ENCODE measurements at places on chromosomes 7 and 10.

- DNase-seq: no peak
These were observed 271.1 kb downstream of the ADARB2 start for GRCh38 chr10:1465993-1466764.

DNA sequence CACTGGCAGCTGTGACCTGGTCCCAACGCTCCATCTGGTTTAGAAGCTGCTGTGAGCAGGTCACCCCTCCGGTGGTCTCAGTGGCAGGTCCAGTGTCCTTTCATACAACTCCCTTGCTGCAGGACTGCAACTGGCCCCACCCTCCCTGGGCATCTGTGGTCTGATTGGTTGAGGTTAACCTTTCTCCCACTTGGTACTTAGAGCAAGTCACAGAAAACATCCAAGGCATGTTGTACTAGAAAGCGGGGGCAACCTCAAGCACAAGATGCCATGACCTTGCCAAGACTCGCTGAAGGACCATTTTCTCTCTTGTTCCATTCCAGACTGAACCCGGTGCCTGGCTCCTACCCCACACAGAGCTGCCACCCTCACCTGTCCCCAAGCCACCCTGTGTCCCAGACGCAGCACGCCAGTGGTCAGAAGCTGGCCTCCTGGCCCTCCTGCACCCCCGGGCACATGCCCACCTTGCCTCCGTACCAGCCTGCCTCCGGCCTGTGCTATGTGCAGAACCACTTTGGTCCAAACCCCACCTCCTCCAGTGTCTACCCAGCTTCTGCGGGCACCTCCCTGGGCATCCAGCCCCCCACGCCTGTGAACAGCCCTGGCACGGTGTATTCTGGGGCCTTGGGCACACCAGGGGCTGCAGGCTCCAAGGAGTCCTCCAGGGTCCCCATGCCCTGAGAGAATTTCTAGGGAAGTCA is 9.0 kb downstream of the RHBDD2 start:
- DNase-seq: no peak

- no peak for DNase-seq
These were observed 87.1 kb downstream of the KAT6B start for GRCh38 chr10:74913377-74913979.

DNA sequence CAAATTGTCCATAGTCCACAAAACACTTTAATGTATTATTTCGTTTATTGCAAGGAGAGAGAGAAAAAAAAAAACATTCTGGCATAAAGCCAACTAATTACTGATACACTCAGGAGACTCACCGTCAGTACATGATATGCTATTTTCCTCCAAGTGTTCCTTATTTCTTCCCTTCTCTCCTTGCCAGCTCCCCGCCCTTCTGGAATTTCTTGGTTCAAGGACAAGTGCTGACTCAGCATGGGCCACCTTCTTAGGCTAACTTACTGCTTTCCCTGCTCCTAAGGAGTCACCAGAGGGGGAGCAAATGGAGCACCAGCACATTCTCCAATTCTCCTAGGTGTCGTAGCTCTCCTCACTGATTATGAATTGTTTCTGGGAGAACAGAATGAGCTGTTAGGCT is 133.8 kb upstream of the HDAC9 start:
- peak; percentile 39 for DNase-seq

DNA sequence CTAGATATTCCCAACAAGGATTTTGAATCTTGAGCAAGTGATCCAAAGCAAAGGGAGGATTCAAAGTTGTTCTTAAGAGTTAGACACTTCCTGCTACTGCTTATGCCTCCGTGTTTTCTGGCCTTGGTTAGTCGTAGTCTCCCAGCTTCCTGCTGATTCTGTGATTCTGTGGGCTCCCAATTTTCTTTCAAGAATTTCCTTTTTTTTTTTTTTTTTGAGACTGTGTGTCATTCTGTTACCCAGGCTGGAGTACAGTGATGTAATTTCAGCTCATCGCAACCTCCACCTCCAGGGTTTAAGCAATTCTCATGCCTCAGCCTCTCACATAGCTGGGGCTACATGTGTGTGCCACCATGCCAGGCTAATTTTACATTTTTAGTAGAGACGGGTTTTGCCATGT is 4.4 kb upstream of the ITGB8 start:
- no peak for DNase-seq

DNA sequence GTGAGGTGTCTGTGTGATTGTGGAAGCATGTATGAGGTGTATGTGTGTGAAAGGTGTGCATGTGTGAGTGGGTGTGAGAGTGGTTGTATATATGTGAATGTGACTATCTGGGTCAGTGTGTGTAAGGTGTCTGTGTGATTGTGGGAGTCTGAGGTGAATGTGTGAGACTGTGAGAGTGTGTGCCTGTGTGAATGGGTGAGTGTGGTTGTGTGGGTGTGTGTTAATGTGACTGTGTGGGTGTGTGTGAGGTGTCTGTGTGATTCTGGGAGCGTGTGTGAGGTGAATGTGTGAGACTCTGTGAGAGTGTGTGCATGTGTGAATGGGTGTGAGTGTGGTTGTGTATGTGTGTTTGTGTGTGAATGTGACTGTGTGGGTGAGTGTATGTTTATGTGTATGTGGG is 385.1 kb downstream of the TCERG1L start:
- no peak for DNase-seq

DNA sequence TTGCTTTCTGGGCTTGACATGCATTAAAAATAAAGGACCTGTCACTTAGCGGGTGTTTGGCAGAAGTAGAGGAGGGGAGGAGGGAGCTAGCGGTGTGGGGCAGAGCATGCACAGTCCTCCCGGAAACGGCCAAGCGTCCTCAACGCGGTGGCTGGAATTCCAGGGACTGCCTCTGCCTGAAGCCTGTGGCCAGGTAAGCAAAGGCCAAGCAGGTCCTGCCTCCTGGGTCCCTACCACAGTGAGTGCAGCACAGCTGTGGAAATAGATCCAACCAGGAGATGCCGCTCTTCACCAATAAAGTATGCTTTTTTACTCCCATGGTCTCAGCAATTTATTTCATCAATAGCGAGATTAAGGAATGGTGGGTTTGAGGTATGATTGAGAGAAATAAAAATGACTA is 323.4 kb downstream of the WDR37 start:
- DNase-seq: no peak

- no peak for DNase-seq
These were observed 423 bp downstream of the LSM5 start for GRCh38 chr7:32489788-32490126.

GRCh38 chr7:140928491-140929309 is 4.0 kb upstream of the BRAF start:
- no peak for DNase-seq

GRCh38 chr10:11444531-11445228 is 166.8 kb downstream of the USP6NL start:
- no peak for DNase-seq

DNA sequence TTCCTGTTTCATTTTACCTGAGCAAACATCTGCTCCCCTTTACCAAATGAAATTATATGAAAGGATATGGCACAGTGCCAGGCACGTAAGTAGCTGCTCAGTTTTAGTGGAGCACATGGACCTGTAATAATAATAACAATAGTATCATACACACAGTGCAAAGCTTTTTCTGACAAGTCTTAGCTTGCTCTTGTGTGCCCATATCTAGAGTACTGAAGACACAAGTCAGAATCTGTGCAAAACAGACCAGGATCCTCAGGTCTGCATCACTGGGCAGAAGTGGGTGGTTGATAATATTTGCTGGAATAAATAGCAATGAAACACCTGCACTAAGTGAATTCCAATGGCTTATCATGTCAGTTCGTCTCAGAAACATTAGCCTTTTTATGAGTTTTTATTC is 85.5 kb upstream of the DKK1 start:
- DNase-seq: no peak

DNA sequence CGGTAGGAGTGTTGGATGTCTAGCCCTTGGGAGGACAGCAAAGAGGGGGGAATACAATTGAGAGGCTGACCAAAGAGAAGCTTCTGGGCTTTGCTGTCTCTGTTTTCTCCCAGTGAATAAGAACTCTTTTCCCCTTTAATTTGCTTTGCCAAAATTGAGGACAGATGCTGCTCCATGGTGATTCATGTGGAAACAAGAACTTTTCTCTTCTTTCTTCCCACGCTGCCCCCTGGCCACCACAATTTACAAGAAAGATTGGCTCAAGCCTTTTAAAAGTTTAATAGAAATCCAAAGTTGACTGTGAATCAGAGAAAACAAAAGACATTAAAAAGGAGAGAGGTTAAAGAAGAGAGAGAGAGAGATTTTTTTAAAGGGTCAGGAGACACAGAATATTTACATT is 49.0 kb downstream of the PRR15 start:
- no peak for DNase-seq

- no peak for DNase-seq
These were observed 60.9 kb upstream of the NKX6-2 start for GRCh38 chr10:132846631-132847415.

- no peak for DNase-seq
These were observed 223.1 kb downstream of the CUX1 start for GRCh38 chr7:102040569-102040968.

Data from A172 (cell line).